Activated CD4-positive, alpha-beta memory T cell treated with anti-CD3 and anti-CD28 coated beads for 36 hours (primary cell): ENCODE measurements at places on chromosomes 13 and 19. TPM values are rescaled to one million over a fixed set of nuclear protein-coding genes. Genes with fewer than 3 reads are reported as not detected.
A peak's percentile ranks its signal among the peaks of the same experiment; 100 is the strongest.

- DNase-seq, result no peak
Observed at GRCh38 chr13:75818179-75818967, 182.2 kb downstream of the LMO7 start.

DNA sequence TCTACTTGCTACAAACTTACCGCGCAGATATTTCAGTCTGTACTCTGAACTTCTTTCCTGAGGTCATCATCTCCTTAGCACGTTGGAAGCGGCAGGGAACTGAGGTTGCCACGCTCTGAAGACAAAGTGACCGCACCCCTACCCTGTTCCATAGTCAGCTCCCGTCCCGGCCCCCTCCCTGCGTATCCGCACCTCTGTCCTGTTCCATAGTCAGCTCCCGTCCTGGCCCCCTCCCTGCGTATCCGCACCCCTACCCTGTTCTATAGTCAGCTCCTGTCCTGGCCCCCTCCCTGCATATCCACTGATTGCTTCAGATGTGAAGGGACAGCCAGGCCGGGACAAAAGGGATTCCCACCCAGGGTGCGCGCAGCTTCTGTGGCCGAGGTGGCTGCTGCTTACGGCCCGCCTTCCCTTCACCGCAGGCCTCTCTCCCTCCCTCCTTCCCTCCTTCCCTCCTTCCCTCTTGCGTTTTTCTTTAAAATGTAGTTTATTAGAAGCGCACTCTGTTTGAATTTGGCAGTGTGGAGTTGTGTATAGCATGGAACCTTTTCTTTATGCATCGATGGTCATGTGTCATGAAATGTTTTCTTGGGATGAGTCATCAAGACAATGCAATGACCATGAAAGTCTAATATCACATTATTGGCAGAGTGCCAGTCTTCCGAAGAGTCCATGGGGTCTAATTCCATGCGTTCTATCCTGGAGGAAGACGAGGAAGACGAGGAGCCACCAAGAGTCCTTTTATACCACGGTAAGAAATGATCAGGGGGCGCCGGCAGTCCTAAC is 21.9 kb upstream of the NDUFS7 start:
- no peak for DNase-seq

- no peak for DNase-seq
Observed at GRCh38 chr19:53978975-53979801, 12.2 kb upstream of the CACNG6 start.

DNA sequence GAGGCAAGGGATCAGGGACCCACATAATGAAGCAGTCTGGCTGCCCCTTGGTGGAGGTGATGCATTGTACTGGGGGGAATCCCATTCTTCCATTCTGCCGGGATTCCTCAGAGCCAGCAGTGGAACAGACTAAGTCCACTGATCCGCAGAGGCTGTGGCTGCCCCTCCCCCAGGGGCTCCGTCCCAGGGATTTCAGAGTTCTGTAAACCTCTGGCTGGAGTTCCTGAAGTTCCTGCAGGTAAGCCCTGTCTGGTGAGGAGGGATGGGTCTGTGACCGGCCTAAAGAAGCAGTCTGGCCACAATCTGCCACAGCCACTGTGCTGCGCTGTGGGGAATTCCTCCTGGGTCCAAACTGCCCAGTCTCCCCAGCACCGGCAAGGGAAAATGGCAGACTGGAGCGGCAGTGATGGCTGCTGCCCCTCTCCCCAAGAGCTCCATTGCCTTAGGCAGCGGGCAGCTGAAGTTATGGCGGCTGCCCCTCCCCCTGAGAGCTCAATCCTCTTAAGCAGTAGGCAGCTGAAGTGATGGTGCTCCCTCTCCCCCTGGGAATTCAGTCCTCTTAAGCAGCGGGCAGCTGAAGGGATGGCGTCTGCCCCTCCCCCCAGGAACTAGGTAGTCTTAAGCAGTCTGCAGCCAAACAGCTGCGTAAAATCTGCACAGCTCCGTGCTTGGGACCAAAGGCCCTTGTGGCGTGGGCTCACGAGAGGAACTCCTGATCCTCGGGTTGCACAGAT is 155.7 kb downstream of the PCDH17 start:
- DNase-seq, result no peak

GRCh38 chr19:39127812-39128515 is 2.4 kb downstream of the PAK4 start:
- DNase-seq, result no peak

DNA sequence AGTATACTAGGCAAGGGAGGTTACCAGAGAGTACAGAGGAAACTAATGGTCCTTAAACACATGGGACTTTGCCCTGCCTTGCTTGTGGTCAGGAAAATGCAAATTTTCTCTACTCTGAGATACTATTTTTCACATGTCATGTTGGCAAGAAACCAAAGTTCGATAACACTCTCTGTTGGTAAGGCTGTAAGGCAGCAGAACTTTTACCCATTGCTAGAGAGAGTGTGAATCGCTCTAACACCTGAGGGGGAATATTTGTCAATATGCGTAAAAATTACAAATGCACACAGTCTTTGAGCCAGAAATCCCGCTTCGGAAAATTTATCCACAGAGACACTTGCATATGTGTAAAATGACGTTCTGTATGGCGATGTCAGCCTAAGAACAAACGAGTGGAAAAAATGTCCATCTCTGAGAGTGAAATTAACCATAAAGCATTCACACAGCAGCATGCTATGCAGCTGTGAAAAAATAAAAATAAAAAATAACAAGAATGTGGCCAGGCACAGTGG is 9.5 kb upstream of the RFX1 start:
- DNase-seq, result no peak

- DNase-seq, result peak; percentile 58
Observed at GRCh38 chr13:43058318-43058674, 34.9 kb downstream of the DNAJC15 start.

DNA sequence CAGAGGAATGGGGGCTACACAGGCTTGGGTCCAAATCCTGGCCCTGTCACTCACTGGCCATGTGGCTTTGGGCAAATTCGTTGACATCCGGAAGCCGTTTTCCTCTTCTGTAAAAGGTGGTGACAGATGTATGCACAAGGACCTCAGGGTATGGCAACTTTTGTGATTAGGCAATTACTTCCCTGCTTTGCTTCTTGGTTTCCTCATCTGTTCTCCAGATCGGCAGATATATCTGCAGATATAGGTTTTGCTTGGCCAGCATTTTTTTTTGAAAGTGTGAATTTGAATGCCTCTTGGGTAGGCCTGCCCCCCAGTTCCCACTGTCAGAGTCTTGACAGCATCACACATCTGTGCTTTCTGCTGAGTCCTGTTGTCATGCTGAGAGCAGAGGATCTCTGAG is 17.7 kb downstream of the TMEM272 start:
- no peak for DNase-seq

DNA sequence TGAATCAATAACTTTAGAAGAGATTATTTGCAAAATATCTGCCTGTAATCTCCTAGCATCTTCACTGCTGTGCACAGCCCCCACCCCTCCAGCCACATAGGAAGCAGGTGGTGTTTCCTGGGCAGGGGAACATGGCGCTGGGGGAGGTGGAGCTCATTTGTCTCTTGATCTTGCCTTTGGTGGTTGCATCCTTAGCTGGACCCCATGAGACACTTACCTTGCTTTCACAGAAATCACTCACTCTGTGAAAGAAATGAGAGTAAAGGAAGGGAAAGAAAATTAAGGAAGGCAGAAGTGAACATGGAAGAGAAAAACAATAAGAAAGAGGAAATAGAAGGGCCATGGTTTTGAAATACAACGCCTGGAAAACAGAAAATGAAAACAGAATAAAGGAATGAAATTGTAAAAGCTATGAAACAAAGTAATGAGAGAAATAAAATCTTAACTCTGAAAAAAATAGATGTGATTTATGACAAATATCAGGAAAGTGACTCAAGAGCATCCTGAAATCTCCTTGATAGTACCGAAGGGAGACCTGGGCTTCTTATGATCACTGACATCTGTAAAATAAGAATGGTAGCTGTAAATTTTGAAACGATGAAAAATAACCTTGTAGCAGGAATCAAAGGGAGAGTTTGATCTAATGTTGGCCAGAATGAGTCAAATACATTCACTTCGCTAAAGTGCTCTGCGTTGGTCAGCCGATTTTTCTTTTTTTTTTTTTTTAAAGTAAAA is 17.2 kb upstream of the RNASEH2B start:
- DNase-seq, result peak; percentile 48

- DNase-seq, result no peak
Observed at GRCh38 chr13:79847882-79848592, 367.1 kb downstream of the NDFIP2 start.

C19orf38 gene
- total RNA-seq, result 1.4 TPM

SIAH3 gene
- total RNA-seq, result 0.05 TPM

- DNase-seq, result no peak
Observed at GRCh38 chr19:708154-709143, at the start of gene PALM. Gene PALM (plus strand): TSS chr19:708935. CDS start chr19:709147, 212 bp downstream.

HS6ST3 gene
- total RNA-seq, result not detected

- DNase-seq, result peak; percentile 94
Observed at GRCh38 chr19:21474671-21475181, 30.7 kb upstream of the ZNF429 start.

IGSF23 gene
- not detected for total RNA-seq

DNA sequence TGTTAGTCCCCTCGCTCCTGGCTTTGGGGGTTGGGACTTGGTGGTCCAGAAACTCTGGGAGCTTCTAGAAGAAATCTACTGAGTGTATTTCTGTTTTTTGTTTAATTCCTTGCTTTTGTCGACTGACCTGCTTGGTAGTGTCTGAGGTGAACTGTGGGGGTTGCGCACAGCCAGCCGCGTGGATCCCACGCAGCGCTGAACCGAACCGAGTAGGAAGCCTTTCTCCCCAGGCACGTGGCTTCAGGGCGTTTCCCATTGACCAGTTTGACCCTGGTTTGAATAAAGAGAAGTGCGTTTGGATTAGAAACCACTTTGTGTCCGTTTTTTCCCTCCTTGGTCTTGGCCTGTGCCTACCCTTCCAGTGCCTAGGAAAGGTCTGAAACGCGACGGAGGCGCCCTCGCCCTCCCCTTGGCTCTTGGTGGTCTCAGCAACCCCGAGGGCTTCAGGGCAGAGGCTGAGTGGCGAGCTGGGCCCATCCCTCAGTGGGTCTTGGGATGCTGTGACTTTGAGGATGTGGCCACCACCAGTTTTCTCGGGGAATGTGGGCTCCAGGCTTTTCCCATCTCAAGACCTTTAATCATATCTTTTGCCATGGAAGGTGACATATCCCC is 2.7 kb upstream of the RPS15 start:
- no peak for DNase-seq
